ENCODE measurements at places on chromosomes 2 and 18.

- DNase-seq, result no peak
Observed at GRCh38 chr2:104432401-104432800, 421.5 kb upstream of the POU3F3 start.

DNA sequence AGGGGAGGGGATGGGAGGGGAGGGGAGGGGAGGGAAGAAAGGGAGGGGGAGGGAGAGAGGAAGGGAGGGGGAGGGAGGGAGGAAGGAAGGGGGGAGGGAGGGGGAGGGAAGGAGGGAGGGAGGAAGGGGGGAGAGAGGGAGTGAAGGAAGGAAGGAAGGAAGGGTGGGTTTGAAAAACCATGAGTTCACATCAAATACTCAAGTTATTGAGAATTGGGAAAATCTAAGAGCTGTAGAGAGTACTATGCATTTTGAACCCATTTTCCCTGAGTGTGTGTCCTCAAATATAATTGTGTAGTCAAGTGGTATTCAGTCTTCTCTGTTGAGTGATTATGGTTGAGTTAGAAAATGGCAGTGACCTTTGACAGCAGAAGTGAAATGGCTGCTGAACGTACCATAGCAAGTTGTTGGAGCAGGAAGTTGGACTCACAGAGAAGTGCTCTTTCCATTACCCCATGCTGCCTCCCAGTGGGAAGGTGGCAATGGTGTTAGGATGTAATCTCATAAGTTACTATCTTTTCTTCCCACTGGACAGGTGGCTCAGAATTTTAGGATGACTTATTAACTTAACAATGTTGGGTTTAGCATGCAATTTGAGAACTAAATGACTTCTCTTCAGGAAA lies 214.6 kb downstream of the SETBP1 start:
- DNase-seq, result peak; percentile 23

DNA sequence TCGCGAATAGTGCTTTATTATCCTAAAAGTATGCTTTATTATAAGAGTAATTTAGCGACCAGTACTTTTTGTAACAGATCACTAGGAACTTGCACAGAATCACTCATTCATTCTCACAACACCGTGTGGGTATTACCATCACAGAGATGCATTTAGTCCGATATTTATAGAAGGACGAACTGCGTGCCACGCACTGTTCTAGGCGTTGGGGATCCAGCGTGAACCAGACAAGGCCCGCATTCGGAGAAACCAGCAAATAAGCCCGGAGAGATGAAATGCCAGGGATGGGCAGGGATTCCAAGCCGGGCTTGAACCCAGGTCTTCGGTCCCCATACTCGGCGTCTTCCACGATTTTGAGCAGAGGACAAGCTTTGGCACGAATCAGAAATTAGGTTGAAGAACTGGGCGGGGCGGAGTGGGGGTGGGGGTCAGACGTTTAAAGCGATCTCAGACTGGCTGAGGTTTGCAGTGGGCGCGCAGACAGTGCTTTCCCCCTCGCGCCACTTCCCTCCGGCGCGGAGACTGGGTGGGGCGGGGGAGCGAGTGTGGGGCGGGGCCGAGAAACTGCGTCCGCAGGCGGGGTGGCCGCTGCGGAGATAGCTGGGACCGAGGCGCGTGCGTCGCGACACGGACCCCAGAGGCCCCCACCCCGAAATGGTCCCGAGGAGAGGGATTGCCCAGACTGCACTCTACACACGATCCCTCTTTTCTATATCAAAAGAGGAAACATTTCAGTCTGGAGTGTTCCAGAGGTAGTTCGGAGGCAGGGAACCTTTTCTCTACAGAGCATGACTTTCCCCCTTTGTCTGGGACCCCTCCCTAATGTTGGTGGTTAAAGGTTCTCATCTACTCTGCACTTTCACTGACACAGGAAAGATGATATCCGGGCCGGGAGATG lies 1.1 kb upstream of the CXCR4 start:
- no peak for DNase-seq

DNA sequence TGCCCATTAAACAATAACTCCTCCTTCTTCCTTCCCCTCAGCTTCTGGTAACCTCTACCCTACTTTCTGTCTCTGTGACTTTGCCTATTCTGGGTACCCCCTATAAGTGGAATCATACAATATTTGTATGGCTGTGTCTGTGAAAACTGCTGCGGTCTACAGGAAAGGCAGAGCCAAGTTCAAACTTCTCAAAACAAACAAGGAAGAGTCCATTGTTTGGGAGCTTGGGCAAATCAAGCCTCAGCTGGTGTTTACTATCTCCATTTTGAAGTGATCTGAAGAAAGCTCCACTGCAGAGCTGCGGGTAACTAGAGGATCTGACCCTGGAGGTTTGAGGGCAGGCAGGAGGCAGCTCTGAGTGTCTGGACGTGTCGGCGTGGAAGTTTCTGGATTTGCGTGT lies 48.6 kb upstream of the DAPL1 start:
- DNase-seq, result no peak

DNA sequence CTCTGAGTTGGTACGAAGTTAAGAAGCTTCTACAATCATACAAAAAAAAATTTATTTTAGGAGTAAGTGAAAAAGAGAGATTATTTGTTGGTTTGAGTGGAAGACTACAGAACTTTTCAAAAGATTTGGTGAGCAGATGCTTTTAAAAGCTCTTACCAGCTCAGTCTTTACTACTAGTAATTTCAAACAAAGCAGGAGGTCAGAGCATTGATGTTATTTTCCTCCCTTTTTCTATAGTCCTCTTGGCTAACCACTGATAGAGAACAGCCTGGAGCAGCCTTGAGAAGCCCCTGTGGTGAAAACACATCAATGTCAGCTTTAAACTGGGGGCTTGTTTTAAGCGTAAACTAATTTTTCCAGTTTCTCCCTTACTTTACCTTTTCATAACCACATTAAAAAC lies 559.3 kb upstream of the CDH2 start:
- no peak for DNase-seq

DNA sequence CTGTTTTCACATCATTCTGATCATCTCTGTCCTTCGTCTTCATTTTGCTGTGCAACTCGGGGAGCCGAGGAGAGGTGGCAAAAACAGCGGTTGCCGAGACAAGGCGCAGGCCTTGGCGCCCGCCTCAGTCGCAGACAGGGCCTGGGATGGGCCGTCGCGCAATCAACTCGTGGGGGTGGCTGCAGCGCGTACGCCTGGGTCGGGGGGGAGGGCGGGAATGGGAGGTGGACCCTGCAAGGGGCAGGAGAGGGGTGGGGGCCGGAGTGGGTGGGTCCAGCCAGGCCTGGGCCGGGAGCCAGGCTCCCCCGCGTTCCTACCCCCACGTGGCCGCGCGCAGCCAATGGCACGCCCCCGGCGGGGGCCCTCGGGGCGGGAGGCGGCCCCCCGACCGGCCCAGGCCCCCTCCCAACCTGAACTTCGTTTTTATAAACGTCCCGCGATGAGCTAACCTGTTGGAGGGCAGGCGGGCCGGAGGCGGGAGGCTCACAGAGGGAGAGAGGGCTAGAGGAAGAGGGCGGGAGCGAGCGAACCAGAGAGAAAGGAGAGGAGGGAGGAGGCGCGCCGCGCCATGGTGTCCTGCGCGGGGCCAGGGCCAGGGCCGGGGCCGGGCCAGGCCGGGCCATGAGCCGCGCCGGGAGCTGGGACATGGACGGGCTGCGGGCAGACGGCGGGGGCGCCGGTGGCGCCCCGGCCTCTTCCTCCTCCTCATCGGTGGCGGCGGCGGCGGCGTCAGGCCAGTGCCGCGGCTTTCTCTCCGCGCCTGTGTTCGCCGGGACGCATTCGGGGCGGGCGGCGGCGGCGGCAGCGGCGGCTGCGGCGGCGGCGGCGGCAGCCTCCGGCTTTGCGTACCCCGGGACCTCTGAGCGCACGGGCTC lies at the start of gene HOXD13:
Gene HOXD13, plus strand, starts transcription at position 452 of the 875 bp plus-strand sequence. Its CDS starts 170 bp downstream, at position 622.
- no peak for DNase-seq

- no peak for DNase-seq
Observed at GRCh38 chr2:190663839-190664238, 15.0 kb downstream of the NAB1 start.

DNA sequence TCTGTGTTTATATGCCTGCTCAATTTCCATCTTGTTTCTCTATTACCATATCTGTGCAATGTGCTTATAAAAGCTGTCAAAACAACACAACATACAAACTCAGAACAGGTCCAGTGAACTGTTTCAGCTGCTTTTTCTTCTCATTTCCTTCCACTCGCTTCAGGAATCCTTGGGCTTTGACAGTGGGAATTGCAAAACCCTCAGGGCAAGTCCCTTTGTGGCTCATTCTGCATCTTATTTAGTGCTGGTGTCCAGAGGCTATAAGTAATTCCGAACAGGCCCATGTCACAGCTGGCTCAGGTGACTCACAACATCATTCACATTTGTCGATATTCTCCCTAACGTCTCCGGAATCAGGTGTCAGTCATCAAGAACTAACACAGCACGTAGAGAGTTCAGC lies 309.9 kb upstream of the ZNF521 start:
- DNase-seq, result no peak

GRCh38 chr2:158928965-158929364 lies 39.5 kb upstream of the TANC1 start:
- no peak for DNase-seq

DNA sequence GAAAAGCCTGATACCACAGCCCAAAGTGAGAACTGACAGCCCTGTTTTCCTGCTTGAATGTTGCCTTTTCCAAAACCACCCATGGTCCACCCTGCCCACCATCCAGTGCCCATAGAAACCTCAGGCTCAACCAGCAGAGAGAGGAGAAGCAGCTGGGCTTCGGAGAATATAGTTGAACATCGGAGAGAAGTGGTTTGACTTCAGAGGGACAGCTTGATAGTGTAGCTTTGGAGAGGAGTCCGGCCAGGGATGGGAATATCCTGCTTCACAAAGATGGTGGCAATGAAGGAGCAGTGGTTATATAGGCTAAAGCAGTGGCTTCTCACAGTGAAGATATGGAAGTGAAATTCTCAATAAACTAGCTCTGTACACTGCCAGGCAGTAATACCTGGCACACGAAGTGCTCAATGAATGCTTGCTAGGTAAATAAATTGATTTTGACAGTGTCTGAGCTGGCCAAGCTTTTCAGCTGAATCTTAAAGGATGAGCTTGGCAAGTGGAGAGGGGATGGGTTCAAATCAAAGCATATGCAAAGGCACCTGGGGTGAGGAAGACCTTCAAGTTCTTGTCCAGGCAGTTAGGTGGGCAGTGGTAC lies 21.2 kb downstream of the AFF3 start:
- no peak for DNase-seq

DNA sequence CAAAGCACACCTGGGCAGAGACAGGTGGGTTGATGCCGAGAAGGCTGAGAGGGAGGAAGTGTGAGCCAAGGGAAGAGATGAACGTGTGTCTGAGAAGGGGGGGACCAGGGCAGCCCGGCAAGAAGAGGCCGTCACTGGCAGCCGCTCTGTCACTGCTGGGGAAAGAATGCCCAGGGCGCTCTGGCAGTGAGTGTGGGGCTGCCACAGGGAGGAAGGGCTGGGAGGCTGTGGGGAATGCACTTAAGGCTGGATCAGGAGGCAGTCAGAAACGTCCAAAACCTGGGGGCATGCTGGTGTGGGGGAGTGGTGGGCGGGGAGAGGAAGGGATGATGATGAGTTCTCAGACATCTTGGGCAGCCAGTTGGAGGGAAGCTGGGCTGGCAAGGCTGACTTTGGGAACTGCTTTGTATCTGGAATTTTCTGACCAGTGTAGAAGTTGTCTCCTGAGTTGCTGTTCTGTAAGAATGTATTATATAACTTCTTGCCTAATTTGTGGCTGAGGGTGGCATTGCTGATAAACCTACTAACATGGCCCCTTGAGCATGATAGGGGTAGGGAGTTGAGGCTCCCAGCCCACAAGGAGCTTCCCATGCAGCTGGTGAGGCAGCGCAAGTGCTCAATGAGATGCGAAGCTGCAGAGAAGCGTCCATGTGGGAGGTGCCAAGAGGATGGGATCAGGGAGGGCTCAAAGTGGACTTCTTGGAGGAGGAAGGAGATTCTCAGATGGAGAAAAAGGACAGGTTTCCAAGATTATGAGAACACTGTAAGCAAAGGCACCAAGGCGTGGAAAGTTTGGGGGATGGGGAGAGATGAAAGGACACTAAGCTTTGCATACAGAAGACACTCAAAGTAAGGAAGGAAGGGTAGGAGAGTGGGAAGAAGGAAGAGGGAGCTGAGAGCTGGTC lies 185.1 kb upstream of the HAAO start:
- DNase-seq, result no peak

DNA sequence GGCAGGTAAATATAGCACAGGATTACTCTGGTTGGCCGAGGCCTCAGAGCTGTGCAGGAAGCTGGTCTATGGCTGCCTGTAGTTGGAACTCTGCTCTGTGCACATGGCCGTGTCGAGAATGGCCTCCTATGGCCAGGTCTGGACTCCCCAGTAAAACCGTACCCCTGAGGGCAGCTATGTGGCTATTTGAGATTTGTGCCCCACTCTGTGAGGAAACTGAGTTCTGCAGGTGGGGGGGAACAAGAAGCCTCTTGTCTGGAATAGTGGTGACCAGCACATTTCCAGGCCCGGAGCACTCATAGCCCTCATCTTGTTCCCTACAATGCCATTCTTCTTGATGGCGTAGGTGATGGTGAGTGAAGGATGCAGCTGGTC lies 15.0 kb upstream of the TEX51 start:
- no peak for DNase-seq

- no peak for DNase-seq
Observed at GRCh38 chr18:681985-682384, 24.5 kb downstream of the TYMS start.

DNA sequence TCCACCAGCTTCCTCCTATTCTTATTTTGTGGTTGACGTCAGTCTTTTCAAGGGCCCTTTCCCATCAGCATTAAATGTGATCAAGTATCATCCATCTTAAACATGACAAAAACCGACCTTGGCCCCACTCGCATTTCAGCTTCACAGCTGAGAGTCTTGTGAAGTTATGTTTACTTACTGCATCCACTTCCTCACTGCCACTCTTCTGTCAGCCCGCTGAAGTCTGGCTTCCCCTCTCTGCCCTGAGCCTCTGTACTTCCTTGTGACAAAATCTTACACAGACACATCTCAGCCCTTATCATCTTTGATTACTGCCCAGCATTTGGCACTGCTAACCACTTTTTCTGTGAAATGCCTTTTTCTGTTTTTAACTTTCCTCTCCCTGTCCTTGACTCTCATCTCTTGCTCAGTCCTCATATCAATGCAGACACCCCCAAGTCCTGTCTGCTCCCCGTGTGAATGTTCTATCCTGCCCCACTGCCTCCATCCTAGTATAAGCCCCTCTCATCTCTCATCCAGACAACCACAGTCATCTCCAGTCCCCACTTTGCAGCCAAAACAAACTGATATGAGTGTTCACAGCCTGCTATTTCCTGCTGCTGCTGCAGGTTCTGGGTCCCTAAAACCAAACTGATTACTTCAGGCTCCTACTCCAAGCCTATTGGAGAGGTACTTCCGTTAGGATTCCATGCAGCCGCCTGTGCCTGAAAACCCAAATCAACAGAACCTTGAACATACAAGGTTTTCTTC lies 31.4 kb downstream of the FOSL2 start:
- DNase-seq, result no peak

GRCh38 chr2:140136861-140137260 lies 1356.7 kb upstream of the NXPH2 start:
- no peak for DNase-seq
